ENCODE measurements at places on chromosomes 3 and 15. TPM values are rescaled to one million over a fixed set of nuclear protein-coding genes. Genes with fewer than 3 reads are reported as not detected.

The ZNF660 gene
- polyA plus RNA-seq = 0.92 TPM

The SCN11A gene
- 0.01 TPM for polyA plus RNA-seq

The SPINK8 gene
- polyA plus RNA-seq = not detected

The ADGRG7 gene
- not detected for polyA plus RNA-seq

The TYRO3 gene
- polyA plus RNA-seq = 20.9 TPM

The CLSTN2 gene
- 1.3 TPM for polyA plus RNA-seq

The ITIH1 gene
- not detected for polyA plus RNA-seq

The DUOXA2 gene
- not detected for polyA plus RNA-seq

The ONECUT1 gene
- not detected for polyA plus RNA-seq

The KIF7 gene
- 2.9 TPM for polyA plus RNA-seq

The DPPA4 gene
- polyA plus RNA-seq = 0.02 TPM

The PRR20G gene
- polyA plus RNA-seq = not detected

The DUOX1 gene
- polyA plus RNA-seq = not detected

The ZFYVE19 gene
- 26.2 TPM for polyA plus RNA-seq

The SLMAP gene
- 35.3 TPM for polyA plus RNA-seq

The NDUFB4 gene
- 185 TPM for polyA plus RNA-seq

The MESP1 gene
- not detected for polyA plus RNA-seq

The MED12L gene
- polyA plus RNA-seq = 0.21 TPM

The NMB gene
- polyA plus RNA-seq = 1.5 TPM

The LRRN1 gene
- polyA plus RNA-seq = 3.9 TPM

The SHF gene
- 0.82 TPM for polyA plus RNA-seq

The C3orf80 gene
- polyA plus RNA-seq = 0.08 TPM

The MYZAP gene
- 0.08 TPM for polyA plus RNA-seq

The SLC9C1 gene
- not detected for polyA plus RNA-seq

The ADAMTS9 gene
- 0.69 TPM for polyA plus RNA-seq

The GOLGA8T gene
- polyA plus RNA-seq = 0.03 TPM

The TMEM158 gene
- 118 TPM for polyA plus RNA-seq

The LEKR1 gene
- 0.35 TPM for polyA plus RNA-seq

The GOLGA6L7 gene
- polyA plus RNA-seq = not detected

The ATP13A5 gene
- not detected for polyA plus RNA-seq

The TIPARP gene
- 8.6 TPM for polyA plus RNA-seq

The LARP6 gene
- 160 TPM for polyA plus RNA-seq

The MCF2L2 gene
- polyA plus RNA-seq = 0.05 TPM

The VGLL3 gene
- 222 TPM for polyA plus RNA-seq

The IGF2BP2 gene
- 7.1 TPM for polyA plus RNA-seq

The NT5DC2 gene
- 61.5 TPM for polyA plus RNA-seq

The PAQR9 gene
- polyA plus RNA-seq = not detected

The CALML4 gene
- polyA plus RNA-seq = 2.0 TPM

The PIF1 gene
- 5.2 TPM for polyA plus RNA-seq

The MASP1 gene
- 73.9 TPM for polyA plus RNA-seq

The TRIP4 gene
- 30.2 TPM for polyA plus RNA-seq

The MYRIP gene
- 0.01 TPM for polyA plus RNA-seq

Measured in fibroblast of lung (primary cell).